ENCODE measurements at places on chromosomes 1 and 21.

- no peak for DNase-seq
These were observed 16.0 kb upstream of the TDRD10 start for GRCh38 chr1:154485910-154486496.

DNA sequence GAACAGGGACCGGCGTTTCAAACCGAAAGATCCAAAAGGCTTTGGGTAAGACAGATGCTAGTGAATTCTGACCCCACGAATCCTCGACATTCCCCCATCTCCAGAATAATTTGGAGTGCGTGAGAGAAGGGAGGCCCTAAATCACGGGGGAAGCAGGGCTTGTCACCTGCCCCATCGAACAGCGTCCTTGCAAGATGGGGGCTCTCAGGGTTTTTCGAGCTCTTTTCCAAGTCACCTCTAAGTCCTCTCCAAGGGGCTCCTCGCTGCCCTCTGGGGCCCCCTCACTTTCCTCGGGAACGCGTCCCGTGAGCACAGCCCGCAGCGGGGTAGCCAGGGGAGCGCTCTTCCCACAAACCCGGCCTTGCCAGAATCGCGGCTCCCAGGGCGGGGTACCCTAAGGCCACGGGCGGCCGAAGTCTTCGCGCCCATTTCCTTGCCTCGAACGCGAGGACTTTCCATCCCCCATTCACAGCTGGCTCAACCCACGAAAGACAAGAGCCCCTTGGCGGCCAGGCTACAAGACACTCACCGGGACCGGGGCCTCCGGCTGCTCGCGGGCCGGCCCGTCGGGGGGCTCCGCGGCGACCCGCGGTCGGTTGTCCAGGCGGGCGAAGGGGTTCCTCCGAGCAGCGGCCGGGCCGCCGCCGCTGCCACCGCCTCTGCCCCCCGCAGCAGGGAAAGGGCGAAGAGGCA, 546 bp downstream of the DONSON start:
- no peak for DNase-seq

DNA sequence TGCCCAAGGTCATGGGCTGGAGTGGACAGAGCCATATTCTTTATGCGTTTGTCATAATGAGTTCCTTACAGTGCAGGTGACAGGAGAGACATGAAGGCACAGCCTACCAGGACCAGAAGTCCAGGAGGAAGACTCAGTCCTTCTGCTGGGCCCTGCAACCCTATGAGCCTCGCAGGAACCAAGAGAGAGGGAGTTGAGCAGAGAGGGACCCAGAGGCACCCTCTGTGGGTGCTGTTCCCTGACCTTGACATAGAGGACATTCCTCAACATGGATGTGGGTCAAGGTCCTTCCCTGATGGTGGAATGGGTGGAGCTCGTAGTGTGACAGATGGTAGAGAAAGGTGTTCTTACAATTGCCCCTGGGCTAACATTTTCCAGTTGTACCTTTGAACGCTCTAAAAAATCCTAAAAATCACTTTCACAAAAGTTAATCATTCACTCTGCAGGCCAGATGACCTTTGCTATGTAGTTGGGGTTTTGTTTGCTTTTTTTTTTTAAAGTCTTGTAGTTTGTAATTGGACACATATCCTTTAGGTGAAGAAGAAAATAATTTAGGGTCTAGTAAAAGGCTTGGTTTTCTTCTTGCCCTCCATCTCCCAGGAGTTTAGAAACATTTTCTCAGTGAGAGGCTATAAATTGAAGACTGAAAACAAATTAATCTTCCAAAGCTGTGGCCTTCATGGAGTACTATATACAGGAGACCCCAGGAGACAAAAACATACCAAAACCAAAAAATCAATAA, 41.9 kb downstream of the MAB21L3 start:
- no peak for DNase-seq

GRCh38 chr1:202203238-202204039, 9.8 kb downstream of the LGR6 start:
- no peak for DNase-seq

- no peak for DNase-seq
These were observed 38.7 kb downstream of the SLC9A1 start for GRCh38 chr1:27116232-27116631.

DNA sequence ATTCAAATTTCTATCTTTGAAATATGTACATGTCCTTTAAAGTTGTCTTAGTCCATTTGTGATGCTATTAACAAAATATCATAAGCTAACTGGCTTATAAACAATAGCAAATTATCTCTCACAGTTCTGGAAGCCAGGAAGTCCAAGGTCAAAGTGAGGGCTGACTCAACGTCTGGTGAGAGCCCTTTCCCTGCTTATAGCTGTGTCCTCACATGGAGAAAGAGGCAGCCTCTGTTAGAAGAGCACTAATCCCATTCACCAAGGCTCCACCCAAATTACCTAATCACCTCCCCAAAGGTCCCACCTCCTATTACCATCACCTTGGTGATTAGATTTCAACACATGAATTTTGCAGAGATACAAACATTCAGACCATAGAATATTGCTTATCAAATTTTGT, 450.1 kb upstream of the BEND5 start:
- no peak for DNase-seq

DNA sequence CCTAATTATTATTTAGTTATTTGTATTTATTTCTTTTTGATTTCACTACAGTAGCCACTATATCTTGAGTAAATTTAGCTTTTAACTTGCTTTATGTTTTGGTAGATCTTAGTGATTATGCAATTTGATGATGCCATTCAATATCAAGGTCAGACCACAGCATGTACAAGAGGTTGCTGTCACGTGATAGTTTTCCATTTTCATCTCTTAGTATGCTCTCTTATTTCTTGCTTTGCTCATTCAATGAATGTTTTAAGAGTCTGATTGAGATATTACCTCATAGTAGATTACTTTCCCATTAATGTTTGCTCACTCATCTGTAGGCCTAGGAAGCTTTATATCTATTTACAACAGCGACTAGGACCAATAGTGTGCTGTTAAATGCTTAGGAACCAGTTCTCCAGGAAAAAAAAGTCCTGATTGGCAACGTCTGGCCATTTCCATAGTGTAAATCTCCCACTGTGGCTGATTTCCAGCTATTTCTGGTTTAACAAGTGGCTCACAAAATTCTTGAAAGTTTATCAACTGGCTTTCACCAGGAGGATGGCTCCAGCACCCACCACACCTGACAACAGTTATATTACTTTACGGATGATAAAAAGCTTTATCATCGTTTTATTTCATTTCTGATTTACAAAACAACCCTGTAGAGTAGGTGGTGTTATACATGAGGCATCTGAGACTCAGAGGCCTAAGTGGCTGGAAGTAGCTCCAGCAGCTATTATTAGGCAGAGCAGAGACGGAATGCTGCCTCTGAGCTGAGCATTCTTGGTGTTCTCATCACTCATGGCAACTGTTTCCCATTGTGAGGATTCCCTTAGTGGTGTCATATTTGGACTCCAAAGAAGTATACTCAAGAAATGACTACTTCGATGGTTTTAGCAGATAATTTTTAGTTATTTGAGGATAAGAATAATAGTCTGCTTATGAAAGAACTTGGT, 235.2 kb downstream of the DISC1 start:
- no peak for DNase-seq

GRCh38 chr21:16073586-16073985, 343.8 kb downstream of the USP25 start:
- no peak for DNase-seq

DNA sequence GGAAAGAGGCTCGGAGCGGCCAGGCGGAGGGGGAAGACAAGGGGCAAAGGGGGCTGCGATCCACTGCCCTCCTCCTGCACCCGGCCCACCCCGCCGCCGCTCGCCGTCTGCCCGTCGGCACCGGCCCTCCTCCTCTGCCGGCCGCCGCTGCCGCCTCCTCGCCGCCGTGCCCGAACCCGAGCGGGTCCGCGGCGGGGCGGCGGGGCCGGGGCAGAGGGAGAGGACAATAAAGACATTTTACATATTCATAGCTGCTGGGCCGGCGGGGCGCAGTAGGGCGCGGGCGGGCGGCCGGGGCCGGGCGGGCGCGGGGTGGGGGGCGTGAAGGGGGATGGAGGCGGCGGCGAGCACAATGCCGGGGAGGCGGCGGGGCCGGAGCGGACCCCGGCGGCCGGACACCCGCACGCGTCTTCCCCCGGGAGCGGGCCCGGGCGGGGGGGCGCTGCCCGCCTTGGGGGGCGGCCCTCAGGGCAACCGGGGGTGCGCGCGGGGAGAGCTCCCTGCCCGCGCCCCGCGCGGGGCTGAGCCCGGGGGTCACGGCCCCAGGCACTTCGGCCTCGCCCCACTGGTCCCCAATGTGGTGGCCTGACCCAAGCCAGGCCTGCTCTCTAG, 546 bp downstream of the POU2F1 start:
- DNase-seq: no peak

GRCh38 chr1:53107570-53108322, 34.7 kb downstream of the SLC1A7 start:
- no peak for DNase-seq

DNA sequence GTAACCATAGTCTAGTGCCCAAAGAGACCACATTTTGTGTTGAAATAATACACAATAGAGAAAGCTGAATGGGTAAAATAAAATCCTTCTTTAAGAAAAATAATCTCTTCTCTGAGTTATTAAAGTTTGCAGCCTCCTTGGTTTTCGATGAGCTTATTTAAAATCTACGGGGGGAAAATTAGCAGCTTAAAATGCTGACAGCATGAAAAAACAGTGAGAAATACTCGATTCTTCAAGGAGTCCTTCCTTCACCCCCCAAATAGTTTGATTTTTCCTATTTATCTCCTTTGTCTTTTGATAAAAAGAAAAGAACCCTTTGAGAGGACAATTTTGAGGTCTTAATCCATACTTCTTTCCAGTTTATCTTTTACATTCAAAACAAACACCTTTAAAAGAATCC, 394.0 kb upstream of the B3GALT2 start:
- no peak for DNase-seq

GRCh38 chr21:24298040-24298439, 1309.2 kb downstream of the MRPL39 start:
- DNase-seq: no peak

DNA sequence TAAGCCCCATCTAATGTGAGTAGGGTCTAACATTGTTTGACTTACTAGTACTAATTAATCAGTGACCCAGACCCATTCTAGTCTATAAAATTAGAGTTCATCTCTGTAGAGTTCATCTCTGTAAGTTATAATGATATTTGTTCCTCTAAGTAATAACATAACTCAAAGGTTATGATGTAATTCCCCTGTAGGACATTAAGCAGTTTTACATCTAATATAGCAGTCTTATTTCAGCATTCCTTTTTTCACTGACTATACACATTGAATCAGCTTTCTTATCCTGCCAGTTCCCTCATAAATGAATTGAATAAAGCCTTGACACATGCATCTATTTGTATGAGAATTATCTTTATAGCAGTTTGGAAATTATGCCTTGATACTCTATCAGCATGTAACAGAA, 90.9 kb downstream of the SH3GLB1 start:
- no peak for DNase-seq

GRCh38 chr1:44634606-44635189, 39.6 kb downstream of the TMEM53 start:
- DNase-seq: no peak

DNA sequence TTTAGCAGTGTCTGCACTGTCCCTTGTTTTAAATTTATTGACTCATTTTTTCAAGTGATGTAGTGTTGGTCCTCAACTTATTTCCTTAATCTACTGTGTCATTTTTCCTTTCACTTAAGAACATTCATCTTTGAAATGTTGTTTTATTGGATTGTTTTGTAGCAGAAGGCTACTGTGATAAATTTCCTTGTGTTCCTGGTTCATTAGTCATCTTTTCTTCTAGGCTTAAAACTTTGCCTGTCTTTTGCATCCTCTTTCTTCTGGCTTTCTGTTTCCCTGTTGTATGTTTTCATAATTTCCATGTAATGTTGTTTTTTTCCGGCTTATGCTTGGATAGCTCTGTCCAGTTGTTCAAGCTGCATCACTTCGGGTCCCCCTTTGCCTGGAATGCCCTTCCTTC, 61.9 kb downstream of the UBE2T start:
- no peak for DNase-seq

DNA sequence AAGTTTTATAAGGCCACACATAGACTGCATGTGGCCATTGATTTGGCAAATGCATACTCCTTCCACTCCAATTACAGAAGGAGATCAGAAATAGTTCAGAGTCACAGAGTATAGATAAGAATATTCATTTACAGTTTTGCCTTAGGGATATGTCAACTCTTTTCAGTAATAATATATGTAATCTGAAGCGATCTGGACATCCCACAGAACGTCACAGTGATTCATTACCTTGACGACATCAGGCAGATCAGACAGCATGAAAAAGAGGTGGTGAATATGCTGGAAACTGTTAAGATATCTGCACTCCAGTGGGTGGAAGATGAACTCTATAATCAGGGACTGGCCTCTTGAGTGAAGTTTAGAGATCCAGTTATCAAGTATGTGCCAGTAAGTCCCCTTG, 240.4 kb downstream of the DPYD start:
- no peak for DNase-seq

GRCh38 chr1:236896716-236897115, 101.6 kb downstream of the MTR start:
- no peak for DNase-seq

GRCh38 chr1:80846966-80847365, 953.8 kb upstream of the ADGRL2 start:
- DNase-seq: no peak

GRCh38 chr21:45887120-45887611, 94.4 kb upstream of the COL6A1 start:
- DNase-seq: no peak

- DNase-seq: no peak
These were observed 9.2 kb downstream of the ZNF692 start for GRCh38 chr1:248849637-248850036.

- no peak for DNase-seq
These were observed 33.2 kb downstream of the PACC1 start for GRCh38 chr1:212381397-212382035.

Measured in esophagus squamous epithelium (tissue), 5 donors.